ENCODE measurements at places on chromosomes 2 and 18. TPM values are rescaled to one million over a fixed set of nuclear protein-coding genes. Genes with fewer than 3 reads are reported as not detected.

DNA sequence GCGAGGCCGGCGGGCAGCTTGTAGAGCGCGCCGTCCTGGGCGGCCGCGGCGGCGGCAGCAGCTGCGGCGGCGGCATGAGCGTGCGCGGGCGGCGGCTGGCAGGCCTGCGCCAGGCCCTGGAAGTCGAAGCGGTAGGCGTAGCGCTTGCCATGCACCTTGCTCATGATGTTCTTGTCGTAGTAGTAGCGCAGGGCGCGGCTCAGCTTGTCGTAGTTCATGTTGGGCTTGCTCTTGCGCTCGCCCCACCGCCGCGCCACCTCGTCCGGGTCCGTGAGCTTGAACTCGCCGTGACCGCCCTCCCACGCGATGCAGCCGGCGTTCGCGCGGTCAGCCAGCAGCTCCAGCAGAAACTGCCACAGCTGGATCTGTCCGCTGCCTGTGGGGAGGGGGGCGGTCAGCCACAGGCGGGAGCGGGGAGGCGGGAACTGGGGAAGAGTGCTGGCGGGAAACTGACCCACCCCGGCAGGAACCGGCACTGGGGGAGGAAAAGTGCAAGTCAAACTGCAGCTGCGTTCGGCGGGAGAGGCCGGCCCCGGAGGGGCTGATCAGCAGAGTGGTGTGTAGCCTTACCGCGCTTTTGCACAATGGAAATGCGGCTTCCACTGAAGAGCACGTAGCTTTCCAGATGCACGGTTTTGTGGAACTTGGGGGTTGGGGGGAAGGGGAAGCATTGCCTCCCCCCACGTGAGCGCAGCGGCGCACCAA, 3.0 kb downstream of the FEV start:
- H3K4me1 ChIP-seq = peaks cover 24% of the 10 kb centered on the region
- DNase-seq = peak; percentile 48
- H3K27me3 ChIP-seq = peaks cover 89% of the 10 kb centered on the region
- no peak overlapping the region for H3K27ac ChIP-seq

DNA sequence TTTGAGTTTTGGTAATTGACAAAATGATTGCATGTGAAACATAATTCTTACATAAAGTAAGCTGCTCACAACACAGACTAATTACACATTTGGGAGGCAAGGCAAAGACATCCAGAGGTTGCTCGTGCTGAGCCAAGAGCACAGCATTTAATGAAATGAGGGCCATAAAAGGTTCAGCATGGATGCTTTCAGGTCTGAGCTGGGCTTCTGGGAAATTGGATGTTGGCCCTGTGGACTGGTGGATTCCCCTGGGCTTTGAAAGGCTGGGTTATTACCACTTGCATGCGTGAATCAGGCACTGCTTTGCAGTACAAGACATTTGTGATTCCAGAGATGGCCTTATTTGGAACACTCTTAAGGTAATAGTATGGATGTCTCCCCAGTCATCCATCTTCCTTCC, 533.5 kb upstream of the NRP2 start:
- no peak overlapping the region for H3K4me3 ChIP-seq
- DNase-seq = no peak
- H3K27me3 ChIP-seq = no peaks in the 10 kb centered on the region
- no peaks in the 10 kb centered on the region for H3K4me1 ChIP-seq
- H3K36me3 ChIP-seq = no peaks in the 10 kb centered on the region
- no peak overlapping the region for H3K27ac ChIP-seq

DNA sequence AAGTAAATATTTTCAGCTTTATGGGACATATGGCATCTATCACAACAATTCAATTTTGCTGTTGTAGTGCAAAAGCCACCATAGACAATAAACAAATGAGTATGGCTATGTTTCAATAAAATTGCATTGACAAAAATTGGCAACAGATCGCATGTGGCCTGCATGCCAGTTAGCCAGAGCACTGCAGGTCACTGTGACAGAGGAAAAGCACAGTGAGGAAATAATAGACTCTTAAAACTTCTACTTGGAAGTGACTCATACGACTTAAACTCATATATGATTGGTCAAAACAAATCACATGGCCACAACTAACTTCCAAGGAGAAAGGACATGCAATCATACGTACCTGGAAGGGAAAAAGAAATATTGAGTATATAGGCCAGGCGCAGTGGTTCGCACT, 44.4 kb downstream of the EXOC6B start:
- H3K36me3 ChIP-seq = peaks cover 7% of the 10 kb centered on the region
- H3K27ac ChIP-seq = no peak overlapping the region
- DNase-seq = no peak
- peaks cover 4% of the 10 kb centered on the region for H3K4me1 ChIP-seq
- no peaks in the 10 kb centered on the region for H3K27me3 ChIP-seq

- H3K4me1 ChIP-seq = peaks cover 48% of the 10 kb centered on the region
- H3K27me3 ChIP-seq = no peaks in the 10 kb centered on the region
- H3K4me3 ChIP-seq = no peak overlapping the region
- peaks cover 29% of the 10 kb centered on the region for H3K36me3 ChIP-seq
- no peak overlapping the region for H3K27ac ChIP-seq
These were observed 25.3 kb downstream of the LCLAT1 start for GRCh38 chr2:30472326-30472725.

GRCh38 chr2:177667626-177668025, 275.1 kb downstream of the AGPS start:
- H3K4me3 ChIP-seq = no peak overlapping the region
- peaks cover 17% of the 10 kb centered on the region for H3K4me1 ChIP-seq
- no peak for DNase-seq
- H3K27me3 ChIP-seq = peaks cover 8% of the 10 kb centered on the region
- H3K36me3 ChIP-seq = no peaks in the 10 kb centered on the region

DNA sequence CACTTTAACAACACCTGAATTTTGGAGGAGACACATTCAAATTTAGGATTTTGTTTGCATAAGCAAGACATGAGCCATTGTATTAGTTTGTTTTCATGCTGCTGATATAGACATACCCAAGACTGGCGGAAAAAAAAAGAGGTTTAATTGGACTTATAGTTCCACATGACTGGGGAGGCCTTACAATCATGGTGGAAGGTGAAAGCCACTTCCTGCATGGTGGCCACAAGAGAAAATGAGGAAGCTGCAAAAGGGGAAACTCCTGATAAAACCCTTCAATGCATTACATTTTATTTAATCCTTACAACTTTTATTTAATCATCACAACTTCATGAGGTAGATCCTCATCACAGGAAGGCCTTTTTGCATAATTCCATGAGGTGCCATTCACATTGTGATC, 242.0 kb upstream of the STON1 start:
- H3K36me3 ChIP-seq = peaks cover 13% of the 10 kb centered on the region
- no peak for DNase-seq
- peaks cover 19% of the 10 kb centered on the region for H3K4me1 ChIP-seq
- no peaks in the 10 kb centered on the region for H3K27me3 ChIP-seq

The VAPA gene
- 157 TPM for total RNA-seq

DNA sequence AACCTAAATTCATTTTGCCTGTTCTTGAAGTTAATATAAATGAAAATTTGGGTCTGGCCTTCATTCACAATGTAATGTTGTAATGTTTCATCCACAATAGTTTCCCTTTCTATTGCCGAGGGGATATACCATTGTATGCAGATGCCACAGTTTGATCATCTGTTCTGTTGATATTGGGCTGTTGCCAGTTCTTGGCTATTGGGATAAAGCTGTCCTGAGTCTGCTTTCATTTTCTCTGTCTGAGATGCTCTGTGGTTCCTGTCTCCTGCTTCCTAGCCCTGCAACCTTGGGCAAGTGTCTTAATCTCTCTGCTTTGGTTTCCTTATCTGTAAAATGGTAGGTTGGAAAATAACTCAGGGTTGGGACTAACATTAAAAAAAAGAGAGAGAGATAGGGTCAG, 25.2 kb downstream of the B3GNT2 start:
- no peaks in the 10 kb centered on the region for H3K27me3 ChIP-seq
- peaks cover 81% of the 10 kb centered on the region for H3K4me1 ChIP-seq
- peaks cover 94% of the 10 kb centered on the region for H3K36me3 ChIP-seq
- no peak overlapping the region for H3K4me3 ChIP-seq
- peak overlapping the region; percentile 72 for H3K27ac ChIP-seq
- no peak for DNase-seq

DNA sequence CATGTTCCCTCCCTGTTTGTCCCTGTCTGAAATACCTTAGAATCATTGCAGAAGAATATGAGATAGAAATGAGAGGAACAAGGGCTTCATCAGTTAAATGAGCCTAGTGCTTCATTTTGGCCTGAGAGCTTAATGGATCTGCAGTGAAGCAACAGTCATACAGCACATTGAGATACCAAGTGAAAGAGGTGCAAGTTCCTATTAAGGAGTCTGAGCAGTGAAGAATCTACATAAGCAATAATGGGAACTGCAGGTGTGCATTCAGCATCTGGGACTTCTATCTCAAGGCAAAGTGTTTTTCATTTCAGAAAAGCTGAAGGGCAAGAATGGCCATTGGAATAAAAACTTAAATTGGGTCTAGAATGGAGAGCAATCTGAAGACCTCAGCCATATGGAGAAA, 323.2 kb upstream of the SLC39A10 start:
- H3K4me1 ChIP-seq = no peaks in the 10 kb centered on the region
- peaks cover 2% of the 10 kb centered on the region for H3K36me3 ChIP-seq
- H3K4me3 ChIP-seq = no peak overlapping the region
- no peaks in the 10 kb centered on the region for H3K27me3 ChIP-seq

DNA sequence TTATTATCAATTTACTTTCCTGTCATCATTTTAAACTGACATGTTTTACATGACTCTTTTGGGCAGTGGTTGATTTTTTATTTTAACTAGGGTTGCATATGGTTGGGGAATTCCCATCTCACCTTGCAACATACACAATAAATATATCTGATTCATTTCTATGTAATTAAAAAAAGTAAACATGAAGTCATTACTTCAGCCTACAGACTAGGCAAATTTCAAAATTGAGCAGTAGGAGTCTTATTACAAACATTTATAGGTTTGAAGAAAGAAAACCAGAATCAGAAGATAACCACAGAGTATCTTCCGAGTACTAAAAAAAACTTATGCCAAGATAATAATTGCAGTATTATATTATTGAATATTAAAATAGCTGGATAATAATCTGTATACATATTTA, 377.0 kb upstream of the VRK2 start:
- no peak for DNase-seq
- H3K36me3 ChIP-seq = no peaks in the 10 kb centered on the region
- H3K27ac ChIP-seq = no peak overlapping the region
- H3K27me3 ChIP-seq = no peaks in the 10 kb centered on the region

All from activated naive CD8-positive, alpha-beta T cell treated with anti-CD3 and anti-CD28 coated beads for 36 hours (primary cell).